ENCODE measurements at places on chromosomes 16 and 17.

GRCh38 chr17:62189377-62189776 is 124.3 kb upstream of the MED13 start:
- DNase-seq, result no peak

DNA sequence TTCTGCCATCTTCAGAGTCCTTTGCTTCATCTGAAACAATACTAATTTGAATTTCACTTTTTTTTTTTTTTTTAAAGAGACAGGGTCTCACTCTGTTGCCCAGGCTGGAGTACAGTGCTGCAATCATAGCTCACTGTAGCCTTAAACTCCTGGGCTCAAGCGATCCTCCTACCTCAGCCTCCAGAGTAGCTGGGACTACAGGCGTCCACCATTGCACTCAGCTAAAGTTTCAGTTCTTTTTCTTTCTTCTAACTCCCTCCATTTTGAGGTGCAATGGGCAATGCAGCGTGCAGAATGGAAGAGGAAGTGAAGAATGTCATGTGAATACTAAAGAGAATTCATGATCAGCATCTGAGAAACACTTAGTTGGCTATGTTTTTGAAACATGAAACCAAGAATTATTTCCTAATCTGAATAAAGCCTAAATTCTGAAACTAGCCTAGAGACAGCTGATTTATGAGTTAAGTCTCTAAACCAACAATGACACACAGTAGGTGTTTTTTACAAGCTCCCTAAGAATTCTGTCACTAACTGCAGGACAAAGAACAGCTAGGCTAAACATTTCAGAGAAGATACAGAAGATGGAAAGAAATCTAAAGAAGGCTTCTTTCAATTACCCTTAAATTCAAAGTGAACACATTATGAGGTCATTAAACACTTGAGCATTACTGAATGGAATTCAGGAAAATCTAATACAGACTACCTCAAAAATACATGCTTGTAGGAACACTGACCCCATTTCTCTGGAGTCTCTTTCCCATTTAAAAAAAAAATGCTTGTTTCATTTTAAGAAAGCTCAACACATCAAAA is 21.0 kb downstream of the SNN start:
- DNase-seq, result peak; percentile 87

- no peak for DNase-seq
These were observed 42.2 kb downstream of the WWP2 start for GRCh38 chr16:69804297-69804696.

GRCh38 chr17:34411646-34412421 is 48.8 kb upstream of the CCL1 start:
- no peak for DNase-seq

DNA sequence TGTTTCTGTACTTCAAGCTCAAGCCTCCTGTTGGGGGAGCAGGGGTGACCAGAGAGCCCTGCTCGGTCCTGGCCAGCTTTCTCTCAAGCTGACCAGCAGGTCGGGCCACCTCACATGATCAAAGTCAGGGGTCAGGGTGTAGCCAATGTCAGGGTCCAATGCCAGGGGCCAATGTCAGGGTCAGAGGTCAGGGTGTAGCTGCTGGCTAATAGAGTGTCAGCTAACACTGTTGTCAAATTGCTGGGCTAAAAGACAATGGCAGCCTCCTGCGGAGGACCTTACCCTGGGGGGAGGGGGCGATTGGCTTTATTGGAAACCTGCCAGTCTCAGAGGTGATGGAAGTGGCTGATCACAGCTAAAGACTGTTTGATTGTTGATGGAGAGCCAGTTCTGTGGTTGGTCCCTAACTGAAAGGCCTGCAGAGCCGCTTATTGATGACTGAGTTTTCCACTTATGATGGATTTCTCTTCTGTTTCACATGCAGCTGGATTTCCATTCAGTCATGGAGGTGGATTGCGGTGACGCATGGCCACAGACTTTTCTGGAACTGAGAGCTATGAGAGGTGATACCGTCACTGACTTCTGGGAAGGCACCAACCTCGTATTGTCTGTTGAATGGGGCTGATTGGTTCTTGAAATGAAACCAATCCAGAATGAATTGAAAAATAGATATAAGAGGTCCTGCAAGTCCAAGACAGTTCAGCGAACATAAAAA is 97.4 kb upstream of the ZFHX3 start:
- no peak for DNase-seq

- no peak for DNase-seq
These were observed 40.3 kb upstream of the MRPS23 start for GRCh38 chr17:57889892-57890856.

- DNase-seq, result peak; percentile 84
These were observed 321.3 kb downstream of the SEC14L1 start for GRCh38 chr17:77462090-77462489.

DNA sequence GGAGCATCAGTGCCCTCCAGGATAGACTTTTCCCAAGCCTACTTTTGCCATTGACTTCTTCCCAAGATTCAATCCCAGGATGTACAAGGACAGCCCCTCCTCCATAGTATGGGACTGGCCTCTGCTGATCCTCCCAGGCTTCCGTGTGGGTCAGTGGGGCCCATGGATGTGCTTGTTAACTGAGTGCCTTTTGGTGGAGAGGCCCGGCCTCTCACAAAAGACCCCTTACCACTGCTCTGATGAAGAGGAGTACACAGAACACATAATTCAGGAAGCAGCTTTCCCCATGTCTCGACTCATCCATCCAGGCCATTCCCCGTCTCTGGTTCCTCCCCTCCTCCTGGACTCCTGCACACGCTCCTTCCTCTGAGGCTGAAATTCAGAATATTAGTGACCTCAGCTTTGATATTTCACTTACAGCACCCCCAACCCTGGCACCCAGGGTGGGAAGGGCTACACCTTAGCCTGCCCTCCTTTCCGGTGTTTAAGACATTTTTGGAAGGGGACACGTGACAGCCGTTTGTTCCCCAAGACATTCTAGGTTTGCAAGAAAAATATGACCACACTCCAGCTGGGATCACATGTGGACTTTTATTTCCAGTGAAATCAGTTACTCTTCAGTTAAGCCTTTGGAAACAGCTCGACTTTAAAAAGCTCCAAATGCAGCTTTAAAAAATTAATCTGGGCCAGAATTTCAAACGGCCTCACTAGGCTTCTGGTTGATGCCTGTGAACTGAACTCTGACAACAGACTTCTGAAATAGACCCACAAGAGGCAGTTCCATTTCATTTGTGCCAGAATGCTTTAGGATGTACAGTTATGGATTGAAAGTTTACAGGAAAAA is 9.7 kb upstream of the CYLD start:
- DNase-seq, result no peak

DNA sequence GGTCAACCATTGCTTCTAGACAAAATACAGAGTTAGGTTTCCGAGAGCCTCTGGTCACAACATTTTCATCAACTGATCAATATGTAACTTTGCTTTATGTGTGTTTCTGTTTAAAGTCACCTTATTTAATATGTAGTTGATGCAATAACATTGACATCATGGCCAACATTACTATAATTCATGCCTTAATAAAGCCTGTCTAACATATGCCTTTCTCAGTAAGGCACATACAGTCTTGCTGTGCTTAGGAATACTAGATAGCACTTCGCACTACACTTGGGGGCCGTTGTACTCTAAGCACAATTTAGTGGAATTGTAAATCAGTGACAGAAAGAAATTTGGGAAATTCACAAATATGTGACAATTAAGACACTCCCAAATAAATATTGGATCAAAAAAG is 9.6 kb upstream of the SCNN1G start:
- no peak for DNase-seq

DNA sequence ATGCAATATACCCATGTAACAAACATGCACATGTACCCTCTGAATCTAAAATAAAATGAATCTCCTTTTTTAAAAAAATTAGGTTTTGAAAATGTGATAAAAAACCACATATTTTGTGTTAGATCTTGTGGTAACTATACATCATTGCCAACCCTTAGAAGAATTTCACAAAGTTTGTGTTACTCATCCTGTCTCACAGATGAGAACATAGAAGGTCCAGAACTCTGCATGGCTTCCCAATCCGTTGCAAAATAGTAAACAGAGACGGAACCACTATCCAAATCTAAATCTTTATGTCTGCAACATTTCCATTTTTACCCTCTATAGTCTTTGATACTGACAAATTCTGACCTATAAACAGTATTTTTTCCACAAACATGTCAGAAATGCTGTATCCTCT is 759.9 kb downstream of the KCNJ2 start:
- DNase-seq, result no peak

GRCh38 chr17:72813481-72813880 is 279.0 kb downstream of the SLC39A11 start:
- no peak for DNase-seq

GRCh38 chr17:74957935-74958740 is 14.4 kb downstream of the HID1 start:
- DNase-seq, result peak; percentile 79

DNA sequence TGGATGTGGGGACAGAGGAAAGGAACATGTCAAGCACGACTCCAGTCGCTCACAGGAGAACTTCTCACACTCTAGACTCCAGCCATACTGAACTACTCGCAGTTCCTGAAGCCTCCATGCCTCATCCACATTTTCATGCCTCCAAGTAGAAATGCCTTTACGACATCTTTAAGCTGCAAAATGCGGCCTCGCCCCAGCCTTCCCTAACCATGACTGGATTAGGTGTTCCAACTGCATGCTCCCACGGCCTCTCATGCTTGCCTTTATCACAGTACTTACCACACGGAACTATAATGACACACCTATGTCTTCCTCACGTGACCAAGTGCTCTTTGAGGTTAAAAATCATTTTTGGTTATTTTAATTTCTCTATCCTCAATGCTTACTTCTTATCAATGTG is 23.9 kb downstream of the SMG6 start:
- no peak for DNase-seq

GRCh38 chr17:45977976-45978626 is 20.9 kb upstream of the STH start:
- no peak for DNase-seq

- no peak for DNase-seq
These were observed 15.6 kb downstream of the DCAKD start for GRCh38 chr17:45035848-45036247.

GRCh38 chr17:28097901-28098300 is 55.4 kb downstream of the NLK start:
- peak; percentile 63 for DNase-seq

- DNase-seq, result no peak
These were observed 48.1 kb downstream of the RMI2 start for GRCh38 chr16:11393366-11393765.

- no peak for DNase-seq
These were observed 14.3 kb upstream of the DLX3 start for GRCh38 chr17:50009282-50009681.

GRCh38 chr16:57216968-57217367 is 28.1 kb upstream of the ARL2BP start:
- no peak for DNase-seq

DNA sequence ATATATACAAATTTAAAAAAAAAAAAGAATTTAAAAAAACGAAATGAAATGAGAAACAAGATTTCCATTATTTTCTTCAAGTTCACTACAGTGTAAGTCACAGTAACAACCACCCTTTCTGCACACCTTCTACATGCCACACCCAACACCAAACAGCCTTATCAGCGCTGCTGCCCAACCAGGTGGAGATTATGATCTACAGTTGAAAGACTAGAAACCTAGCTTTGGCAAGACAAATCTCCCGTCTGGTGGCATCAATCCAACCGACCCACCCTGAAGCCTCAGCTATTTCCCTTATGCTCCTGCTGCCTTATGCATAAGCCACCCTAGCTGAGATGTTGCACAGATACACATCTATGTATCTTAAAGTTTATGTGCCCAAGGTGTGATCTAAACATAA is 60.8 kb downstream of the PARN start:
- no peak for DNase-seq

DNA sequence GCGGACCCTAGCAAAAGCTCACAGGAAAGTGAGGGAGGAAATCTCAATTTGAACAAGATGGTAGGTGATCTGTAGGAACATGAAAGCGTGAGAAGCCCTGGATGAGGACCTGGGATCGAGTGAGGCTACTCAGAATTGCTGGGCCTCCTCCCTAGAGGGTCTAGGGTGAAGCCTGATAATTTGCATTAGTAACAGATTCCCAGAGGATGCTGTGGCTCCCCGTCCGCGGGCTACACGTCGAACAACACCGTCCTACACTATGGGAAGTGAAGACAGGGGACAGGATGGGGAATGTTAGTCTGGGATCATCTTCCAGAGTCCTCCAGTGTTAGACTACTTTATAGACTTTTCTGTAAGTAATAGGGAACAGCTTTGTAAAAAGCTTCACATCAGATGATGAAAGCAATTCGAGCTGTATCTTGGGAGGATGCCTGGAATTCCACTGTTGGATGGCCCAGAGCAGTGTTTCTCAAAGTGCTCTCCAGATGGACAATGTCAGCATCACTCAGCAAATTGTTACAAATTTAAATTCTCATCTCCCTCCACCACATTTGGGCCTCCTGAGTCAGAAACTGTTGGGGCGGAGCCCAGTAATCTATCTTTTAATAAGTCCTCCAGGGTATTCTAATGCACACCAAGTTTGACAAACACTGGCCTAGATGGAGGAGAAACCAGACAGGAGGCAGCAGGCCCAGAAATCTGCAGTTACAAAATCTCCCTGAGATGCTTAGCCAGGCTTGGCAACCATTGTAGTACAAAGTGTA is 6.5 kb downstream of the FNDC8 start:
- DNase-seq, result no peak

DNA sequence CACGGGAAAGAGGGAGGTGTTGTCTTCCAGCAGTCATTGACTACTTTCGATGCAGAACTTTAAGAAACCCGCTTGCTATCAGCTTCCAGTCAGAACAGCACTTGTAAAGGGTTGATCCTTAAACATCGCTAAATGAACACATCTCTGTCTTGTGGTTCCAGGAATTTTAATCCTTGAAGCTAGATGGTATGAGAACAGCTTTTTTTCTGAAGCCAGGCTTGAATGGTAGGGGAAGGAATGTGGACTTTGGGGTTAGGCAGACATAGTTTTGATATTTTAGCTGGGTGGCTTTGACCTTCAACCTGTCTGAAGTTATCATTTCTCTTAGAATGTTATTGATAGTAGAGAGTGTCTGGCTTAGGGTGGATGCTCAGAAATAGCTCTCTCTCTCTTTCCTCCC is 81.1 kb downstream of the RGS9 start:
- no peak for DNase-seq

GRCh38 chr16:19595043-19595767 is 39.7 kb downstream of the VPS35L start:
- DNase-seq, result no peak

DNA sequence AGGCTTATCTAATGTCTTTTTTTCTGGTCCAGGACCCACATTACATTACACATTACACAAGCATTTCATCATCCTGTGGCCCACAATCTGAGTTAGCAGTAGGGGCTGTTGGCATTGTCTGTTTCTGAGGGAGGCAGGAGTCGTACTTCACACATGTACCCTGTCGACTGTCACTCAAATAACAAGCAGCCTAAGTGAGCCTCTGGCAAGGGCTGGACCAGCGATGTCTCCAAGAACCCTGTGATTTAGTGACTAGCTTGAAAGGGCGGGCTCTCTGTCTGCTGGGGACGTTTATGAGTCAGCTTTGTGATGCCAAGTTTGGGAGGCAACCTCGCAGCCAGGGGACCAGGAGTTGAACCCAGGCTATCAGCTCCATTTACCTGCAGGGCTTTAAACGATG is 251.4 kb downstream of the HS3ST3B1 start:
- no peak for DNase-seq

Data from B cell (primary cell).